ENCODE measurements at places on chromosomes 2 and 18. TPM values are rescaled to one million over a fixed set of nuclear protein-coding genes. Genes with fewer than 3 reads are reported as not detected.

The NDUFV2 gene
- 82.0 TPM for total RNA-seq

The IL1A gene
- total RNA-seq: 86.3 TPM

The DPP10 gene
- total RNA-seq: 0.74 TPM

The SERPINB11 gene
- not detected for total RNA-seq

The LTBP1 gene
- total RNA-seq: 406 TPM

The CFAP210 gene
- not detected for total RNA-seq

The ALPG gene
- not detected for total RNA-seq

The LRATD1 gene
- total RNA-seq: 0.30 TPM

The PID1 gene
- 50.2 TPM for total RNA-seq

The SOX11 gene
- total RNA-seq: 11.9 TPM

The GALNT13 gene
- total RNA-seq: 2.7 TPM

The PPM1B gene
- total RNA-seq: 22.3 TPM

The SCN3A gene
- 0.89 TPM for total RNA-seq

The TBR1 gene
- under 0.01 TPM for total RNA-seq

The COL4A3 gene
- total RNA-seq: under 0.01 TPM

The CIDEA gene
- not detected for total RNA-seq

The LBX2 gene
- 1.3 TPM for total RNA-seq

The DSG4 gene
- total RNA-seq: not detected

The IL1RL1 gene
- total RNA-seq: 0.30 TPM

The CNRIP1 gene
- 16.3 TPM for total RNA-seq

The SH3BP4 gene
- total RNA-seq: 15.4 TPM

The SCN1A gene
- not detected for total RNA-seq

The ZNF804A gene
- total RNA-seq: 4.4 TPM

The CD207 gene
- not detected for total RNA-seq

The FOXD4L1 gene
- total RNA-seq: 0.30 TPM

The ACKR3 gene
- not detected for total RNA-seq
